Thyroid gland (tissue), 4 donors: ENCODE measurements at places on chromosomes 11 and 22. TPM values are rescaled to one million over a fixed set of nuclear protein-coding genes. Genes with fewer than 3 reads are reported as not detected.

- DNase-seq, result no peak
- H3K27me3 ChIP-seq, result no peaks in the 10 kb centered on the region
- no peaks in the 10 kb centered on the region for H3K36me3 ChIP-seq
- peaks cover 38% of the 10 kb centered on the region for H3K4me1 ChIP-seq
- no peak overlapping the region for H3K4me3 ChIP-seq
These were observed 91.4 kb downstream of the RPL27A start for GRCh38 chr11:8773916-8774539.

GRCh38 chr11:47111318-47111804, 65.3 kb downstream of the ARFGAP2 start:
- no peaks in the 10 kb centered on the region for H3K36me3 ChIP-seq
- DNase-seq, result no peak
- no peaks in the 10 kb centered on the region for H3K27me3 ChIP-seq
- no peak overlapping the region for H3K4me3 ChIP-seq
- H3K27ac ChIP-seq, result no peak overlapping the region

- H3K27ac ChIP-seq, result no peak overlapping the region
- H3K4me1 ChIP-seq, result peaks cover 11% of the 10 kb centered on the region
- DNase-seq, result no peak
- H3K27me3 ChIP-seq, result no peaks in the 10 kb centered on the region
These were observed 28.3 kb upstream of the SOX10 start for GRCh38 chr22:38012604-38013072.

GRCh38 chr22:50572965-50573364, 5.3 kb downstream of the CPT1B start:
- peaks cover 5% of the 10 kb centered on the region for H3K36me3 ChIP-seq
- peaks cover 14% of the 10 kb centered on the region for H3K4me1 ChIP-seq
- no peak overlapping the region for H3K27ac ChIP-seq

- H3K36me3 ChIP-seq, result no peaks in the 10 kb centered on the region
These were observed 48.0 kb downstream of the YAP1 start for GRCh38 chr11:102158164-102158735.

Gene TSPAN18
- 7.8 TPM for total RNA-seq

Gene SCGB1A1
- not detected for total RNA-seq

Gene KDELR3
- 14.4 TPM for total RNA-seq

- H3K4me1 ChIP-seq, result peaks cover 23% of the 10 kb centered on the region
- no peak overlapping the region for H3K4me3 ChIP-seq
- no peaks in the 10 kb centered on the region for H3K36me3 ChIP-seq
- DNase-seq, result peak; percentile 60
- no peaks in the 10 kb centered on the region for H3K27me3 ChIP-seq
- no peak overlapping the region for H3K27ac ChIP-seq
These were observed 548.0 kb downstream of the ETS1 start for GRCh38 chr11:128039140-128040021.

DNA sequence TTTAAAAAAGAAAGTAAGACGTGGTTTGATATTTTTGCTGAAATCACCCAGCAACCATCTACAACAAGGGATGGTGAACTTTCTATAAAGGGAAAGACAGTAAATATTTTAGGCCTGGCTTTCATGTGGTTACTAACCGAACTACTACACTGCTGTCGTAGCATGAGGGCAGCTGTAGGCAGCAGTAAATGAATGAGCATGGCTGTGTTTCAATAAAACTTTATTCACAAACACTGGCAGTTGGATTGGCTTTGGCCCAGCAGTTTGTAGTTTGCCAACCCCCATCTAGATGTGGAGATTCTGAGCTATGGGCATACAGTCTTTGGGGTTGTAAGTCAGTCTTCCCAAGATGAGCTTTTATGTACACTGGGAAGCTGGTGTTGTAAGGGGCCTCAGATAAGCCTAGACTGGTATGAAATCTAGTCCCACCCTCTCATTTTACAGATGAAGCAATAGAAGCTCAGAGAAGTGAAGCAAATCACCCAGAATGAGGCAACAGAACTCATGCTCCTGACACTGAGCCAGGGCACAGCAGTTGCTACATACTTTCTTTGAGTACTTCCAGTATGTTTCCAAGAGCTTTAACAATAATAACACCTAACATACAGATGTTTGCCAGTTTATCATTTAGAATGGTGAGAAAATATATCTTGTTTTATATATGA, 204.4 kb downstream of the ADAMTS15 start:
- H3K36me3 ChIP-seq, result no peaks in the 10 kb centered on the region
- no peak overlapping the region for H3K4me3 ChIP-seq
- peak overlapping the region; percentile 84 for H3K27ac ChIP-seq
- DNase-seq, result peak; percentile 89

GRCh38 chr22:26054841-26055605, 114.2 kb upstream of the SEZ6L start:
- H3K4me3 ChIP-seq, result no peak overlapping the region
- H3K27ac ChIP-seq, result no peak overlapping the region
- no peaks in the 10 kb centered on the region for H3K27me3 ChIP-seq
- H3K36me3 ChIP-seq, result no peaks in the 10 kb centered on the region
- H3K4me1 ChIP-seq, result no peaks in the 10 kb centered on the region

DNA sequence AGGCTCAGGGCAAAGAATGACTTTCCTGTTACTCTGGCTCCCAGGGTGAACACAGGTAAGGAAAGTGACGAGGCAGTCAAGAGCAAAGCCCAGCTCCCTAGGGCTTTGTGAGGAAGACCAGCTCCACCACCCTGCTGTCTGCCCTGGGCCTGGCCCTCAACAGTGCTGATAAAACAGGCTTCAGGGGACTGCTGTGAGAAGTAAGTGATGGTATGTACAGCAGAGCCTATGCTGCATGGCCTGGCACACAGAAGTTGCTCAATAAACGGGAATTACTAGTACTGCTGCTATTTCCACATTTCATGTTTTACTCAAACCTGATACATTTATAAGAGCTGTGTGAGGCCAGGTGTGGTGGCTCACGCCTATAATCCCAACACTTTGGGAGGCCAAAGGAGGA, 50.3 kb downstream of the MICAL3 start:
- no peak overlapping the region for H3K27ac ChIP-seq
- no peaks in the 10 kb centered on the region for H3K27me3 ChIP-seq
- H3K4me3 ChIP-seq, result no peak overlapping the region
- no peaks in the 10 kb centered on the region for H3K36me3 ChIP-seq
- H3K4me1 ChIP-seq, result peaks cover 34% of the 10 kb centered on the region

- H3K4me1 ChIP-seq, result peaks cover 9% of the 10 kb centered on the region
- DNase-seq, result no peak
- no peaks in the 10 kb centered on the region for H3K27me3 ChIP-seq
- no peak overlapping the region for H3K4me3 ChIP-seq
These were observed 35.2 kb upstream of the CREB3L1 start for GRCh38 chr11:46242041-46242951.

Gene GAS2
- 4.9 TPM for total RNA-seq

DNA sequence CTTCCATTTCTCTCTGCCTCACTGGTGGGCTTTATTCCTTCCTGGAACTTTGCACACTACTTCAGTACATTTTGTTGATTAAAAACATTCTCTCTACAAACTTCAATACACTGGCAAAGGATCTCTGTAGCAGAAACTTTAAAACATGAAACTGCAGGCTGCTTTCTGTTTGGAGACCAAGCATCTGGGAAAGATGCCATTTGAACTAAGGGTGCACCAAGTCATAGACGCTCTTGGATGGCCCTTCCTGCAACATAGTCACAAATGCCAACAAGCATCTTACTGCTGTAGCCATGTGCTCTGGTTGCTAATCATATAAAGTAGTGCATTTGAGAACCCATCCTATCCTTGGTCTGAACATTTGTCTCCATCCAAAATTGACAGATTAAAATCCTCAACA, 56.4 kb downstream of the SNX19 start:
- no peak overlapping the region for H3K27ac ChIP-seq
- no peak overlapping the region for H3K4me3 ChIP-seq
- no peaks in the 10 kb centered on the region for H3K36me3 ChIP-seq
- no peaks in the 10 kb centered on the region for H3K27me3 ChIP-seq
- DNase-seq, result no peak

GRCh38 chr11:69580529-69580928, 60.4 kb upstream of the CCND1 start:
- no peaks in the 10 kb centered on the region for H3K27me3 ChIP-seq
- no peak overlapping the region for H3K27ac ChIP-seq
- H3K36me3 ChIP-seq, result no peaks in the 10 kb centered on the region
